ENCODE measurements at places on chromosomes 6 and 20.
A peak's percentile ranks its signal among the peaks of the same experiment; 100 is the strongest.

GRCh38 chr20:51749674-51750036 lies 18.5 kb downstream of the ATP9A start:
- DNase-seq = no peak

DNA sequence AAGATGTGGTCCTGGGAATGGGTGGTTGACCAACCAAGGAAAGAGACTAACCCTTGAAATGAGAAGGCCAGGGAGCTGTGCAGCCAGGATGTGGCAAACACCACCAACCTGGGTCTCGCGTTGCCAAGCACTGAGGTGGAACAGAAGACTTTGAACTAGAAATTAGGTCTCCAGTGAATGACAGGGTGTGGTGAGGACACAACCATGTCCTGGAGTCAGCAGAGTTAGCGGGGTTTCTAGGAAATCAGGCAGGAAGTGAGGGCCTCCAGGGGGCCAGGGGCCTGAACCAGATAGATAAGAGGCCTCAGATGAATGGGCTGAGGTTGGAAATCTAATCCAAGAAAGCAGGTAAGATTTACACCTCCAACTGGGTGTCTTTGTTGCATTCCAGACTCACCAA lies 353.3 kb upstream of the ARID1B start:
- DNase-seq = no peak

- DNase-seq = no peak
These were observed 148.4 kb downstream of the HIVEP2 start for GRCh38 chr6:142796571-142796970.

DNA sequence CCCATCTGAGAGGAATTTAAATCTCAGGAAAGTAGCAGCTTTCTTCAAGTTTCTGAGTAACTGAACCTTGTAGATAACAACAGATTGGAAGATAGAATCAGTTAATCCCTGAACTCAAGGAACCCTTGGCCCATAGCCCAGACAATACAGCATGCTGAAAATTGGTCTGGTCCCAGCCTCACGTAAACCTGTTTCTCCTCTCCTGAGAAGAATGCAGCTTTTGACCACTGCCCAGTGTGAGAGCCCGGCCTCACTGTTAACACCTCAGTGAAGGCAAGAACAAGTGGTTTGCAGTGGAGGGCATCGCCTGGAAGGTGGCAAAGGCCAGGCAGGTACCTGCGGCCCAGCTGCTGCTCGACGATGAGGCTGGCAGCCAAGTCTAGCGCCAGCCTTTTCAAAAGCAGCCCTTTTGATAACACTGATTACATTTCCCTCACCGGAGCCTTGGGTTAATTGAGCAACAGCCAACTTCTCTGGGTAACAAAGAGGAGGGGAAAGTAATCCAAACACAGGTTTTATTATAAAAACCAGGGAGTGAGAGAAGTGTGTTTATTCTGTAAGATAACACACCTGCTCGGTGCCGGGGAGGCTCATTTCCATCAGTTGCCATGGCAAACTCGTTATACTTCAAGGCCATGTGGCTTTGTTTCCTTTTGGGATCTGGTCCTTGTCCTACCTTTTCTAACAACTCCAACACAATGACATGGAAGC lies 54.0 kb downstream of the TRAF3IP2 start:
- DNase-seq = no peak

- DNase-seq = no peak
These were observed 33.3 kb downstream of the CPNE5 start for GRCh38 chr6:36805917-36806316.

GRCh38 chr20:36745234-36745926 lies 510 bp downstream of the NDRG3 start:
- DNase-seq = no peak

- no peak for DNase-seq
These were observed 16.0 kb downstream of the DLGAP4 start for GRCh38 chr20:36322131-36322530.

DNA sequence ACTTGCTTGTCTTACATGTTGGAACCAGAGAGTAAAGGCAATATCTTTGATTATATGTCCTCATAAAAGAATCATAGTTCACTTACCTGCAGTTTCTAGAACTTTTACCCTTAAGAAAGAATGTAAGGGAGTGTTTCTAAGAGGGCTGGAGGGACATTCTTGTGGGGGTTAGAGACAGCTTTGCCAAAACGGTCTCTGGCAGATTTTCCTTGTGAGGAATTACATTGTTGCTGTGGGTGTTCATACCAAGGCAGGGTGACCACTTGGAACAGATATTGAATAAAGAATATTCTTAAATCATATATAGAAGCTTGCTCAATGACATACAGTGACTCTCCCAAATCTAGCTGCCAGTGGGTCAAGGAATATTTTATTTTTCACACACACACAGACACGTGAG lies 517.6 kb upstream of the SOX4 start:
- no peak for DNase-seq

GRCh38 chr20:45416917-45417316 lies 976 bp downstream of the PIGT start:
- DNase-seq = no peak

DNA sequence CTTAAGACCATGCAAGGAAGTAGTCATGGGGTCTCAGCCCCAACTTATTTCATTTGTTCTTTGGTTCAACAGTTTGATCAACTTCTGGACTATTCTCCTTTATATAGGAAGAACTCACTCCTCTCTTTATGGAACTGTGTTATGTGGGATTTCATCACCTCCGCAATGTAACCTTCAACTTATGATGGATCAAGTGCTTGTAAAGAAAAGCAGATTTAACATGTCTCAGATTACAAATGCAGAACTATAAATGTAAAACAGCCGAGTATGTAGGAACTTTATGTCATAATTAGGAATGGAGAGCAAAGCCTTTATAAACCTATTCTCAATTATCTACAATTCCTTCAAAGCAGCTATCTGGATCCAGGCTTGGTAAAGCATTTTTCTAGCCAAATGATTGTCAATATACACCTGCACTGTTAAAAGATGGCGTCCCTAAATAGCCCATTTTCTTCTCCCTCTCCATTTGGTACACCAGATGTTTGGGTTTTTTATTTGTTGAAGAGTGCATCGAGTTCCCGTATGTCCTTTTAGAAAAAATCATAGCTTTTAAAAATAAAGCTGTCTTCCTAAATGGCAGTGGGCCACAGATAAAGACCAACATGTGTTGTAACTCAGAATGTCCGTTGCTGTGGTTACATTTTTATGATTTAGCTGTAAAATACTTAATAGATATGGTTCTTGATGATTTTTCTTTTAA lies 985.1 kb upstream of the SLC35B3 start:
- no peak for DNase-seq

GRCh38 chr20:63017076-63017825 lies 10.5 kb upstream of the BHLHE23 start:
- no peak for DNase-seq

DNA sequence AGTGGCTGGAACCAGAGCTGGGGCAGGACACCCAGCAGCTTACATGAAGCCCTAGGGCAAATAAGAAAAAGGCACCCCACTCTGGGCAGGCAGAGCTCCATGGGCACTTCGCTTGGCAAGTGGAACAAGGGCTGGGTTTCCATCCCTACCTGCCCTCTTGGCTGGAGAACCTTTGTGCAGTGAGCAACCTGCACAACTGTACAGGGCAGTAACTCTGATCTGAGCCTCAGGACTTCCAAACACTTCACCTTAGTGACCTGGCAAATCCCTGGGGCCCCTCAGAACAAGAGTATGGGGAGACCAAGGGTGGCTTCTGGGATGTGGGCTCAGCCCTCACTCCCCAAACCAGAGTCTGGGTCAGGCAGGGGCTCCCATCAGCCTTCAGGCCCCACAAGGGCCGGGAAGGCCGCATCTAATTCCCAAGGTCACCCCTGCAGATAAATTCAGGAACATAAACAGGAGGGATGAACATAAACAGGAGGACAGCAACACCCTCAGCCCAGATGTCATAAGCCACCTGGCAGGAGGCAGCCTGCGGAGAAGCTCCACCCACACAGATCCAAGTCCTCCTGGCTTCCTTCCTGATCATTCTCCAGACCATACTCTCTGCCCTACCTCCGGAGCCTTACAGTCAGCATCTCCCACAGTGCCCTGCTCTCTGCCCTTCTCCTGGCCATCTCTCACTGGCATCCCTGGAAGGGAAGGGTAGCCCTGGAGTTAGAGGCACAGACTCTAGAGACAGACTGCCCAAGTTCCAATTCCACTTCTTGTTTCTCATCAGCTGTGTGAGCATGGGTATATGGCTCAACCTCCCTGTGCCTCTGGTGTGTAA lies 37.5 kb downstream of the HNF4A start:
- no peak for DNase-seq

GRCh38 chr20:25584905-25585704 lies at the start of gene NINL:
NINL (minus strand) TSS chr20:25585531; CDS start chr20:25526587, 58,944 bp downstream.
- peak; percentile 1 for DNase-seq

- no peak for DNase-seq
These were observed 287.2 kb downstream of the KHDC1L start for GRCh38 chr6:72938104-72938503.

DNA sequence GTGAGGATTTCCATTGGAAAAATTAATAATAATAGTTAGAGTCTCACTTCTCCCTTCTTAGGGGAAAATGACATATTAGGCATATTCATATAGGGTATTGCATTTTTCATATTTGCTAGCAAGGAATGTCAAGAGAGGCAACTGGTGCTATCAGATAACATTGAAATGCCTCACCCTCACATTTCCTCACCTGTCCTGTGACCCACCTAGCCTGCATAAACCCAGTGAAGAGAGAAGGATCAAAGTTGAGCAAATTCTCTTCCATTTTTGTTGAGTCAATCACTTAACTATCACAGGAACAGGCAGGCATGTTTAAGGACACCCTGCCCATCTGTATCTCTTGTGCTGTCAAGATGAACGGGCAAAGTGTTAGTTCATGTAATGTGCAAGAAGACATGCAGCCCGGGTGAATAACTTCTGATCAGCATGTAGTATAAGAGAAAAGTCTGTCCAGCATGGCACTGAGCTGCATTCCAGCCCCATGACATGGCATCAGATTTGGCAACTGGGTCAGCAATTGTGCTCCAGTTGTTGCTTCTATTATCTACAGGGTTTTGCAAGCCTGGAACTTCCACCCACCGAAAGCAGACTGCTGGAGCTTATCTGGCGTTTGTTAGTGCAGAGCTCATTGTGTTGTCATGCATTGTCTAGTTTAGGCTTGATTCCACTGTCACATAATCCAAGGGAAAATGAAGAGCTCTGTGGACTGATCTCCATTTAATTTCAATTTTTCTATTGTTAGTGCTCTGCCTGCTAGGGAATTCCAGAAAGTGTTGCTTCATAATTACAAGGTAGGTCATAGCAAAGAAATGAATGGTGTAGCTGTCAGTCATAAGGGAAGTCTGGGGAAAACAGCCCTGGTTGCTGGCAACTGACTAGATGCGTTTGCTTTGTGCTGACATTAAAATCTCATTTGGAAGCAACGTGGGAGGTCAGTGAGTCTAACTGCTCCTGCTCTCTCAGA lies 138.4 kb upstream of the TNFAIP3 start:
- no peak for DNase-seq

DNA sequence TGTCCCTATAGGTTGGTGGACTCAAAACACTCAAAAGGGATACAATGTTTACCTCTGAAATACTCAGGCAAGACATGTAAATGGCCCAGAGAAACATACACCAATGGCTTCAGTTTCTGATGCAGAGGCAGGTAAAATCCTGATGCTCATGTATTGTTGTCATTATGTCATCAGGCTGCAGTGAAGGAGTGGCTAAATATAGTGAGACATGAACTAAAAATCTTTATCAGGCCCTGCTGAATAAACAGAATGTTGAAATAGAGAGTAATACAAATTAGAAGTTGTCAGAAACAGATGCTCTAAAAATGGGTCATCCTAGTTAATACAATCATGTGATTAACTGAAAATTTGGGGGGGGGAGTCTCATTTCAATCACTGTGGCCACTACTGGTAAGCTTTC lies 20.4 kb downstream of the PTPRK start:
- DNase-seq = no peak

DNA sequence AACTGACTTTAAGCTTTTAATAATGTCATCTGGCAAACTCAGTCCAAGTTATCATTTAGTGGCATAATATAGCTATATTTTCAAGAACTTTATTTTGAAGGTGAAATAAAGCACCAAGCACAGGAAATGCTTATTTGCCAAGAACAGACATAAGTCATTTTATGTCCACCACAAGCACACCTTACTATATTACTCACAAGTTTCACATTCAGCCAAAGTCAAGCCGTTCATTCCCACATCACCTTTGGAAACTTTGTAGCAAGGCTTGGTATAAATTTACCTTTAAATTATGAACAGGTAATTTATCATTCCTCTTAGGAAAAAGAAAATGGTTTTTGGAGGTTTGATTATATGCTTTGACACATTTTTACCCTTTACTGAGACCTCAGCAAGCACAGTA lies 236.8 kb upstream of the FKBP1C start:
- DNase-seq = no peak

- DNase-seq = no peak
These were observed 71.3 kb downstream of the ISM1 start for GRCh38 chr20:13292201-13292885.

DNA sequence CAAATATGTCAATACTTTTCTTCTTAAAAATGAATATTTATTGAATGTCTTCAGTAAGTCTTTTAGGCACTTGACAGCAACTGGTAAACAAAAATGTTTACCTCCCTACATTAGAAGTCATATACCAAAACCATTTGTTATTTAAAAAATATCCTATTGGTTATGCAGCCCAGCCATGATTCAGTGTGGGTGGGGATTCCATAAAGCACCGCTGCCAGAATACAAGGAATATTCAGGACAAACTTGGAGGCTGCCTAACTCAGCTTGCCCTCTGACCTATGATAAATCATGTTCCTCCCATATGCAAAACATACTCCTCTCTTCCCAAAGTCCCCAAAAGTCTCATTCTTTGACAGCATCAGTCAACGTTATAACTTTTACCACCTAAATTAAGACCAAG lies 486.8 kb upstream of the IRAK1BP1 start:
- DNase-seq = no peak

DNA sequence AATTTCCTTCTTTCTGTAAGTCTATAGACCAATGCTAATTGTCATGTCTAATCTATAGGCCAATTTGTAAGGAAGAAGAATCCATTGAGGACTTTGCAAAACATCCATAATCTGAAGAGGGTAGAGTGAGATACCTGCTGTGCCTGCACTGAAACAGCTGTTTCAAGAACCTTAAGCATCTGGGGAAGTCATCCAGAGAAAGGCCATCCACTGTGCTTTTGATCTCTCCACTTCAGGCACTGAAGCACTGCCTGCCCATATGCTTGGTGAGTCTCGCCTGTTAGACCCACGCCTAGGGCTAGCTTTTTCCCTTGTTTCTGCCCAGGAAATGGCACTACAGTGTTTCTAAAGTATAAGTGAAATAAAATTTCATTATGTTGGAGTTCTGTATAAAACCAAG lies 921.8 kb upstream of the EPHA7 start:
- no peak for DNase-seq

DNA sequence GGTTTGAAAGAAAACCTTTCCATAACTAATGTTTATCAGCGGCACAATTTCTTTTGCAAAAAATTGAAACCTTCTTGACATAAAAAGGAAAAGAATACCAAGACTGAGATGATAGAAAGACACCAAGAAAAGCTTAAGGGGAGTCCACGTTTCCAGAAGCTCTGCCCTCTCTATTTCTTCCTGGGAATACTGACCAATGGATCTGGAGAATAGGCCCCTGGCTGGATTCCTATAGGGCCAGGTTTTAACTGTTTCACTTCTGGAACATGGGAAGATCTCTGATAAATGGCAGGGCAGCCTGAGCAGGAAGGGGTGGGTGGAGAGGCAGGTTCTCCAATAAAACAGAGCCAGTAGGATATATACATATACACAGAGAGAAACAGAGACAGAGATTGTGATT lies 413.4 kb upstream of the JARID2 start:
- DNase-seq = no peak

All from activated gamma-delta T cell treated with anti-CD3 and anti-CD28 coated beads, Interleukin-2, amount 50 U/mL, for 16 hours (primary cell).